ENCODE measurements at places on chromosomes 7 and 10.

DNA sequence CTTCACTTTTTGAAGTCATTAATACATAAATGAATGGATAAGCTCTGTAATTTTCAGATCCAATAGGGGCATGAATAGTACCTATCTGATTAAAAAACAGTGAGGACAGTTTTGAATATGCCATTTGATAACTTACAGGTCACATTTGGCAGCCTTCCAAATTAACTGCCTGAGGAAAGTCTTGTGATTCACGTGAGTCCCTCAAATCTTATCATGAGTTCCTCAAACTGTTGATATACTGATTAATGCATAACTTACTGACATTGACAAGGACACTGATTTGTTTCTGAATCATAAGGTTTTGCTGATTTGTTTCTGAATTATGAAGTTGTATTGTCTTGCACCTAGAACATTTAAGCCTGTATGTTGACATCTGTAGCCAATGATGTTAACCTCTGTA lies 55.1 kb downstream of the ANKMY2 start:
- DNase-seq, result no peak

GRCh38 chr10:94213980-94214379 lies 148.8 kb downstream of the NOC3L start:
- DNase-seq, result no peak

GRCh38 chr10:124307591-124307990 lies 111.1 kb downstream of the OAT start:
- no peak for DNase-seq

DNA sequence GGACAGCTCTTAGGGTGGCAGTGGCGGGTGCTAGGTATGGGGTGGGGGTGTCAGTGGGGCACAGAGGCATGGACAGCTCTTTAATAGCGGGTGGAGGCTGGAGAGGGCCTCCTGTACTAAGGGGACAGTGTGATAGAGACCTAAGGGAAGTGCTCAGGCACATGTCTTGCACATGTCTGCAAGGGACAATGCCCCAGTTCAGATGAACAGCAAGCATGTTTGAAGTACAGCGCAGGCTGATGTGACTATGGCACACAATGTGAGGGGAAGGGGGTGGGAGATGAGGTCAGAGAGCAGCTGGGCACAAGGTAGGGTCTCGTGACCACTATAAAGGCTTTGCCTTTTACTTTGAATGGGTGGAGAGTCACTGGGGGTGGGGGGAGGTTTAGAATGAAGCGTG lies 3.5 kb downstream of the GIMAP8 start:
- no peak for DNase-seq

GRCh38 chr7:81810476-81811155 lies 40.8 kb upstream of the HGF start:
- DNase-seq, result no peak

GRCh38 chr10:44715136-44715535 lies 196.0 kb upstream of the TMEM72 start:
- no peak for DNase-seq
